ENCODE measurements at places on chromosomes 5 and 9.

GRCh38 chr5:170571875-170572852, 68.3 kb downstream of the KCNIP1 start:
- peak; percentile 14 for DNase-seq

GRCh38 chr5:147454996-147455677, 54.7 kb downstream of the DPYSL3 start:
- peak; percentile 50 for DNase-seq

GRCh38 chr5:118580949-118581348, 407.4 kb downstream of the DTWD2 start:
- DNase-seq: no peak

DNA sequence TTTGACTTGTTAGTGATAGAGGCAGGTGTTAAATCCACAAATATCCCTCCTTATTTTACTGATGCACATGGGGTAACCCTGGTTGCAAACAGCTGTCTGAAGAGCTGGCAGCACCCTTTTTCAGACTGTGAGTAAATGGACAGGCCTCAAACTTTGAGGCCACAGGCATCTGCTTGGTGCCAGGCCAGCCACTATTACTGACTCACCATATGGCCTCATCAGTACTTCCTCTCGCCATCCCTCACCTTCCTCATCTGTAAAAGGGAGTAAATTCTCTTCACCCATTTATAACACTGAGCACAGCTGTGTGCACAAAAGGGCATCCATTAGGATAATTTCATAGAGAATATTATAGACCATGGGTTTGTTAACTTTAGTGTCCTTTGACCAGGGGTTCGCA, 11.9 kb upstream of the TNIP1 start:
- DNase-seq: peak; percentile 84

DNA sequence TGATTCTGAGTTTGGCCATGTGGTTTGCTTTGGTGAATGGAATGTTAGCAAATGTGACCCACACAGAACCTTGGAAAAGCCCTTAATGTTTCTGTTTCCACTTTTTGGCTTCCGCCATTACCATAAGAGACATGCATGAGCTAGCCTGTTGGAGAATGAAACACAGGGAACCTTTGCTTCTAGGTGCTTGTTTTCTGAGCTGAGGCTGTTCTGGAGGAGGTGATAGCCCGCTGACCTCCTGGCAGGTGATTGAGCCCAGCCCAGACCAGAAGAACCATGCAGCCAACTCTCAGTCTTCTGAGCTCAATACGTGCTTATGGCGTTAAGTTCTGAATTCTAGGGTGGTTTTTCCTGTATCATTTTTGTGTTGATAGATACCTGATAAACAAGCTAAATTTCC, 148.6 kb upstream of the KLF9 start:
- no peak for DNase-seq

GRCh38 chr9:131253891-131254491, 22.3 kb downstream of the FAM78A start:
- peak; percentile 94 for DNase-seq

DNA sequence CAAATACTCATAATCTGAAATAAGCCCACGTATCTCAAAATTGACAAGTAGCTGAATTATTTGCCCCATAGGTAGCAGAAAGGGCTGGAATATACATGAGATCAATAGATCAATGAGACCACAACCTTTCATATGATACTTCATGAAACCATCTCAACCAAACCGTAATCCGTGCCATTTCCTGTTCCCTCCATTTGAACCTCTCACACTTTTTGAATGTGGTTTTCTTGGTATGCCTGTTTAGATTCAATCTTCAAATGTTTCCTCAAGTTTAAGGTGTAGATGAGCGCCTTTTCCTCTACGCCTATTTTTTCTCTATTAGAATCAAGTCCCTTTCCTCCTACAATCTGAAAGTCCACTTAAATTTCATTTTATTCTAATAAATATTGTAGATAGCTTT, 805.5 kb downstream of the EFNA5 start:
- no peak for DNase-seq

- DNase-seq: no peak
These were observed 21.9 kb upstream of the DUSP1 start for GRCh38 chr5:172792701-172793570.

DNA sequence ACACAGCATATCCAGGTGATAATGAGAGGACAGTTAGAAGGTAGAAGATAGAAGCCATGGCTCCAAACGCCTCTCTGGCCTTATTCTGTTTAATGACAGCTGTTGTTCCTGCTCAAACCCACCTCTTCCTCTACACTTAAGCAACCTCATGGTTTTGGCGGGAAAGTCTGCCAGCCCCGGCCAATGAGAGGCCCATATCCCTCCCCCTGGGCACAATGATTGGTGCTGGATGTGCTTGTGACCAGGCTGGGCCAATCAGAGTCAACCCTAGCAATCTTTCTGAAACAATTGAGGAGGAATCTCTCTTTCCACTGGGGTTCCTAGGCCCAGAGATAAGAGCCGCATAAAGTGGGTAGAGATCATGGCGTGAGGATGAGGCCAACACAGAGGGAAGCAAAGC, 4.8 kb upstream of the GFI1B start:
- DNase-seq: peak; percentile 78

GRCh38 chr5:108251350-108251749, 130.5 kb downstream of the FBXL17 start:
- no peak for DNase-seq

DNA sequence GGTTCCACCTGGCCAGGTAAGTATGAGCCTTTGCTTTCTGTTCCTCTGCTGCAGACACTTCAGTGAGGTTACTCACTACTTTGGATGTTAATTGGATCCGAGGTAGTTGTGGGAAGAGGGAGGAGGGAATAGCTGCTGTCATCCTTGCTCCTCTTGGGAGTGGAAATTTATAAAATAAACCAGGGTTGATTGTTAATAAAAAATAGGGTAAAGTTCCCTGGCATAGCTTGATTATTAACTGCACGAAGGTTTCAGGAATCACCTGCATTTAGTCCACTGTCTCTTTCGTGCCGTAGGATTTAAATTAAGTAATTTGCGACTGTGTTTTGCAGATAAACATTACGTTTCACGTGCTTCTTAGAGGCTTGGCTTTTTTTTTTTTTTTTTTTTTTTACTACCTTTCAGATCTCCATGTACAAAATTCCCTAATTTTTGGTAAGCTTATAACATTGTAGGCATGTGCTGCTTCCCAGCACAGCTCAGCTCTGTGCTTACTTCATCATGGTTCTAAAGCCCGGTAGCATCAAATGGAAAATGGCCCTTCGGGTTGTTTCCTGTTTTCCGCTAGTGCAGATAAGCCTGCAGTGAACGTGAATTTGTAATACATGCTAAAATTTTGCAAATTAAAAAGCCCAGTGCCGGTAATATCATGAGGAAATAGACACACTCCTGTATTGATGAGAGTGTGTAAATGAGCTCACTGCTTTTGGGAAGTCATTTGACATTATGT, 26.9 kb upstream of the LTC4S start:
- no peak for DNase-seq

DNA sequence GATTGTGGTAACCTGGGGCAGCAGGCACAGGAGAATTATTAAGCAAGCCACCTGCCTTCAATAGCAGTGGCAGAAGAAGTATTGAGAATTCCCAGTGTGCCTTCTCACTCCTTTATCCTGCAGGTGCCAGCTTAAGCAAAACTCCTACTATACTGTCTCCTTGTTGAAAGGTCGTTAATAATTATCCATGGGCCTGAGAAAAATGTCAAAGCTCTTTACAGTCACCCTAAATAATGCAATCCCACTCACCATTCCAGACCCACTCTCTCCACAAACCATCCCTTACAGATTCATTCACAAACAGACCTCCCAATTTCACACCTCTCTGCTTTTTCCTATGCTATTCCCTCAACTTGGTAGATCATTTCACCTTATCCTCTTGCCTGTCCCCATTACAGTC, 161.5 kb upstream of the TRIM32 start:
- no peak for DNase-seq

DNA sequence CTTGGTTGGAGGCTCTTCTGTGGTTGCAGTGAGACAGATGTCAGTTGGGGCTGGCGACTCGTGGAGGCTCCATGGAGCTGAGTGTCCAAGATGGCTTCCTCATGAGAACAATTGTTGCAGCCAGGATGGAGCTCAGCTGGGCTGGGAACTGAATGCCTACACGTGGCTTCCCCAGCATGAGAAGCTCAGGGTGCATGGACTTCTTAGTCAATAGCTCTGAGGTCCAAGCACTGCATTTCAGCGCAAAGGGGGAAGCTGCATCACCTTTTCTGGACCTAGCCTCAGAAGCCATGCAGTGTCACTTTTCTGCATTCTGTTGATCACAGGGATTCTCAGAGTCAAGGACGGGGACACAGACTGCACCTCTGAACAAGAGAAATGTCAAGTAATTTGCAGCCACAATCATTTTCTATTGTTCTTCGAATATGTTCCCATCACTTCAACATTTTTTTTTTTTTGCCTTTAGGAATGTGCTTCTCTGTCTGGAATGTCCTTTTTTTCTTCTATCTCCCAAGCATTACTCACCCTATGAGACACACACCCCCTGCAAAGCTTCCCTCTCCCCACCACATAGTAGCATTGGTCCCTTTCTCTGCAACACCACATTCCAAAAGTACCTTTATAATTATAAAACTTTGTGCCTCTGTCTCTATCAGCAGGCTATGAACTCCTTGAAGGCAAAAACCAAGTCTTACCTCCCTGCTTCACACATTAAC, 57.5 kb upstream of the STK32A start:
- no peak for DNase-seq

- DNase-seq: no peak
These were observed 119.8 kb upstream of the PPP1R26 start for GRCh38 chr9:135359764-135360163.

- peak; percentile 58 for DNase-seq
These were observed 50.1 kb downstream of the ST8SIA4 start for GRCh38 chr5:100852988-100853449.

DNA sequence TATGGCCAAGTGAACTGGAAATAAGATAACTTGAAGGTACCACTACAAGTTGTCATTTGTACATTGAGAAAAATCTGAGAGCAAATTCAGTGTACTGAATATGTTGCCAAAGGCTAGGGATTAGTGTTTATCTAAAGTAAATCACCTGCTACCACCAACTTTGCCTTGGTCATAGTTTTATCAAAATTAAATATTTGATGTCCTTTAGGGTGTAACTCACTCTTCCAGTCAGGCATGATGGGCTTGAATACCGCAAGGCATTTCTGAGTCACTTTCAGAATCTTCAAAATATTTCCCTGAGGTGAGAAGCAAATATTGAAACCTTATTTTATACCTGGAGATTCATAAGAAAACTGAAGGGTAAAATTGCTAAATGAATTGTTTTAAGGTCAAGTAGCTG, 1338.6 kb upstream of the ACO1 start:
- no peak for DNase-seq

DNA sequence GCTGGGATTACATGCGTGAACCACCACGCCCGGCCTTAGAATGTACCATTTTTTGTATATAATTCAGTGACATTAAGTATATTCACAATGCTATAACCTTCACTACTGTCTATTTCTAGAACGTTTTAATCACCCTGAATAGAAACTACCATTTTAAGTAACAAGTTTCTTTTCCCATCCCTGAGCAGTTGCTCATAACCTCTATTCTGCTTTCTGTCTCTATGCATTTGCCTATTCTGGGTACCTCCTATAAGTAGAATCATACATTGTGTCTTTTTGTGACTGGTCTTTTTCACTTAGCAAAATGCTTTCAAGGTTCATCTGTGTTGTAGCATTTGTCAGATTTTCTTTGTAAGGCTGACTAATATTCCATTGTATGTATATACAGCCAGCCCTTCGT, 39.9 kb downstream of the DDX46 start:
- no peak for DNase-seq

DNA sequence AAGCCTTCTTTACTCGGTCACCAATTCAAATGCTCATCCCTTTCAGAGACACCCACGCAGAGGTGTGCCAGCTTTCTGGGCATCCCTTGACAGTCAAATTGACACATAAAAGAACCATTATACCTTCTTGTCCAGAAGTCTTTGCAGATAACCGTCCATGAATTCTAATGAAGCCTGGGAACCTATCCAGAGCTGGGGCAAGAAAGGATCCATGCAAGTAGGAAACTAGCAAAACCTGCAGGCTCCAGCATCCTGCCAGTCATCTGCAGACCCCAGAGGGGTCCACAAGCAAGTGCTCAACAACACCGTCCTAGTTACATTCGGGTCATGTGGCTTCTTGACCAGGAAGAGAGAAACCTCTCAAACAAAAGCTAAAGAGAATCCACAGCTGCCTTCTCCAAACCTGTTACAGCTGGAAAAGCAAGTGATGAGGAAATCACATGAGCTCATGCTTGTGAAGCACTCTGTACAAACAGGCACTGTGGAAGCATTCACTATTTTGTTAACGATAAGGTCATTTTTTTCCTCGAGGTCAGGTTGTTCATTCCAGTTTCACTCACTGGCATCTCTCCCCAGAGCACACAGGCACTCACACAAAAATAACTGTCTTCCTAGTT, 80.2 kb upstream of the DMRT1 start:
- DNase-seq: peak; percentile 44

DNA sequence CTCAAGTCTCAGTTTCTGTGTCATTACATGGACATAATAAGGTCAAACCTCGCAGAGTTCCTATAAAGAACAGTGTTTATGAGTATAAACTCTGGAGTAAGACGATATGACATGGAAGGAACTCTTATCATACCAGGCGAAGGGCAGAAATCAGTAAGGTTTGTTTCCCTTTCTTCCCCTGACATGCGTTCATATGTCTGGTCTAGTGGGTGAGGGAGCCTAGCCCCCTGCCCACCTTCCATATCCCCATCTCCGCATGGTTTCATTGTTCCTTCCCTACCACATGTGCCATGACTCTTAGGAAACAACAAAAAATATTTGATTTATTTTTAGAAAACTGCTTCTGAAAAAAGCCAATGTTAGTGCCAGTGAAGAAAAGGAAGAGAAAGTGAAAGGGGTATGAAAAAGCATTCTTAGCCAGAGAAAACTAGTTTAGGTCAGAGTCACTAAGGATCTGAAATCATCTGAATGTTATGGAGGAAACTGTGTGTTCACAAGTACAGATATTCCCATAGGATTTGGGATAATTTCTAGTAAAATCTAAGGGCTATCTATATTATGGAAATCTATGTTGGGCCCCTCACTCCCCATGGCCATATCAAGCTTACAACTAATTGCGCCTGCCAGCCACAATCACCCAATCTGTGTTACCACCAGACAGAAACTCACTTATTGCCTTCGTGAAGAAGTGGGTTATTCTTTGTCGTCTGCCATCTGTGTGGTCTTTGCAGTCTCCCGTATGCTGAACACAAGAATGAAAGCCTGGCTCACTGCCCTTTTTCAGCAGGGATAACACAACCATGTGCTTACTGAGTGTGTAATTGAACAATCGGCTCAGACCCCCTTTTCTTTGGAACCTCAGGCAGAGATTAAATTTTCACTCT, 19.9 kb upstream of the HMHB1 start:
- no peak for DNase-seq

DNA sequence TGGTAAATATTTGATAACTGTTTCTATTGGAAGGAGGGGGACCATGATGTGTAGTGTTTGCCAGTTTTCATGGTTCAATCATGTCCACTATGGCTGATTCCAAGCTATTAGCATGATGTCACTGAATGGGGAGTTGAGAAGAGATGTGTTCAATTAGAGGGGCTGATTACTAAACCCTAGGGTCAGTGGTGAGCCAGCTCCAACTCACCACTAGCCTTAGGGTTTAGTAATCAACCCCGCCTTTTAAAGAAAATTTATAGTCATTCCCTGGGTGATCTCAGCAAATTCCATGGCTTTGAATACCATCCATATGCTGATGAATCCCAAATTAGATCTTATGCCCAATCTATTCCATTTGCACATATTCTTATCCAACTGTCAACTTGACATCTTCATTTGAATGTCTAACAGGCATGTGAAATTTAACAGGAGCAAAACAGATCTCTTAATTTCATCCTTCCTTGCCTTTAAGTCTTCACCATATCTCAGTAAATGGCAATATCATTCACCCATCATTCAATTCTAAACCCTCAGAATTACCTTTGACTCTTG, 98.8 kb downstream of the GCNT1 start:
- DNase-seq: no peak

GRCh38 chr5:168747987-168748777, 169.0 kb upstream of the PANK3 start:
- DNase-seq: peak; percentile 70

All from NB4 (cell line).